Esophagus squamous epithelium (tissue), 5 donors: ENCODE measurements at places on chromosomes 6 and 20.

DNA sequence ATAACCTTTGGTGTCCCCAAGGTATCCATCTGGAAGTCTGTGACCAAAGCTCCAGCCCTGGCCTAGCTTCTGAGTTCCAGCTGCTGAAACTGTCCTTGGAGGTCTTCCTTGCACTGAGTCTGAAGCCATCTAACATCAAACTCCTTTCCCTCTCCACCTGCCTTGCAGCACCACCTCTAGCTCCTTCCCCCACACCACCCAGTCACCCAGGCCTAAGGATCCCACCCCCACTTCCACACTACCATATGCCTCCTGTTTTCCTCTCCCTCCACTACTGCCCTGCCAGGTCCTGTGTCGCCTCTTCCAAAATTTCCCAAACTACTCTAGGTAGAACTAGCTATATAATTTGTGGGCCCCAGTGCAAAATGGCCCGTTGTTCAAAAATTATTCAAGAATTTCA lies 10.8 kb upstream of the MATN4 start:
- DNase-seq = no peak

DNA sequence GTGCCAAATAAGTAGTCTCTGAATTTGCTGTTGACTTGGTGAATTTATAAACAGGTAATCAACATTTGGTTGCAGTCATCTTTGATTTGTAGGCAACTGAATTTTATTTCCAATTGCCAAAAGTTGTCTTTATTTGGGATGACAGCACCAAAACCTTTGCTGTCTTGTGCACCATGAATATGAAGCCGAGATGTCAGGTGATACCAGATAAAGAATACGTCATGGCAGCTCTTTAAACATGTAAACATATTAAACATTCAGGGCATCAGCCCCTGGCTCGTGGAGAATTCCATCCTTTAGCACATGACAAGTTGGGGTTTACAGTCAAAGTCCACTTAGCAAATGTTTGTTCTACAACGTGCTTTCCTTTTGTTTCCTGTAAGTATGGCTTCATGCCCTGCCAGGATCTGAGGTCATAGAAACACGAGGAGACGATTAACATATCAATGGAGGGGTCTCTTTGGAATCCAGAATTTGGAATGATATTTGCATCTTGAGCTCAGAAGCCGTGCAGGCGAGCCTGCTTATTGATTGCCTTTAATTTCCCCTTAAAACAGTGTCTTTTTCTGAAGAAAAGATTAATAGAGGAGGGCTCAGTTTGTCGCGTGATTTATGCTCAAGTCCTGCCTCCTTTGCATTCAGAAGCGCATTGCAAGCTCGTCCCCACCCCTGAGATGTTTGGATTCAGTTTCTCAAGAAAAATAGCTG lies 170.2 kb upstream of the ZNF217 start:
- DNase-seq = no peak

GRCh38 chr6:109314313-109314712 lies 68.0 kb downstream of the CD164 start:
- no peak for DNase-seq

DNA sequence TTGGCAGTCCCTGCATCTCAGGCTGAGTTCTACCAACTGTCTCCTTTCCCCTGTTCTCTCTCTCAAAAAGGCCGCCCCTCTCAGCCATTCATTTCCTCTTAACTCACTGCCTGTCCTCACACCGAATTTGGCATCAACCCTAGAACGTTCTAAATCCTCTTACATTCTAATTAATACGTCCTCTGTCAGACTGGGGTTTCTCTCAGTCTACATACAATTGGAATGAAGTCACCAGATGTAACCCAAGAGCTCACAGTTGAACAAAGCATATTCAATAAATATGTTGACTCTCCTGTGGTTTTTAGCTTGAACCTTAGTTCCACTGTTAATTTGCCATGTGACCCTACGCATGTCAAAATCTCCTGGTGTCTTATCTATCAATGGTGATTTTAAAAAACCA lies 269.6 kb downstream of the CLIC5 start:
- no peak for DNase-seq

- no peak for DNase-seq
Observed at GRCh38 chr6:138540468-138540867, 41.2 kb upstream of the NHSL1 start.

- no peak for DNase-seq
Observed at GRCh38 chr6:159074876-159075275, 30.1 kb upstream of the TAGAP start.
